A375 (cell line): ENCODE measurements at places on chromosomes 4 and X. TPM values are rescaled to one million over a fixed set of nuclear protein-coding genes. Genes with fewer than 3 reads are reported as not detected.

Gene CABS1
- not detected in 2 replicates for total RNA-seq

Gene JADE3
- 3.7 and 4.9 TPM in 2 replicates for total RNA-seq

Gene XAGE2
- total RNA-seq = not detected in 2 replicates

Gene GRPEL1
- total RNA-seq = 136 and 147 TPM in 2 replicates

Gene NOCT
- 35.2 and 35.4 TPM in 2 replicates for total RNA-seq

Gene CTAG1A
- 581 and 722 TPM in 2 replicates for total RNA-seq

Gene PKD2
- 19.0 and 31.0 TPM in 2 replicates for total RNA-seq

Gene EFNB1
- 7.1 and 7.9 TPM in 2 replicates for total RNA-seq

Gene TLR8
- not detected in 2 replicates for total RNA-seq

Gene TEX13D
- 0.11 and 0.26 TPM in 2 replicates for total RNA-seq

Gene ZCCHC18
- total RNA-seq = 3.0 TPM in 2 replicates

Gene MAGEC2
- 108 and 111 TPM in 2 replicates for total RNA-seq

Gene PRDM5
- total RNA-seq = 2.1 and 3.2 TPM in 2 replicates

Gene SPACA5
- total RNA-seq = not detected in 2 replicates

Gene TEX11
- not detected in 2 replicates for total RNA-seq

Gene PF4V1
- not detected in 2 replicates for total RNA-seq
